NCI-H1930 (cell line): ENCODE measurements at places on chromosomes 13 and 19.
A peak's percentile ranks its signal among the peaks of the same experiment; 100 is the strongest.

GRCh38 chr13:51147732-51148131 is 36.7 kb upstream of the C13orf42 start:
- DNase-seq: no peak

- DNase-seq: peak; percentile 72
Measured at GRCh38 chr13:45511310-45512097, 46.8 kb downstream of the COG3 start.

DNA sequence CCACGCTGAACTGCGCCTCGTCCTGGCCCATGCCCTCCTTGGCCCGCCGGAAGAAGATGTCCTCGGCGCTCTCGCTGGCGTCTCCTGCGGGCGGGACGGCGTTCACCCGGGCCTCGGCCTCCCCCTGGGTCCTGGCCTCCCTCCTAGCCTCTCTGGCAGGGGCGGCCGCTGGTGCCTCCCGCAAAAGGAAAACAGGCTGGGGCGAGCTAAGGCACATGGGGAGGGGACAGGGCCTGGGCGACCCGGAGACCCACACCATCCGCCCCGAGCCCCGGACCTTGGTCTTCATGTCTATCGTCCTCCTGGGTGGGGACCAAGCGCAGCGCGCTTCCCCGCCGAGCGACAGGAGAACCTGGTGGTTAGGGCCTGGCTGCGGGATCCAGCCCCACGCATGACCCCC is 5.7 kb upstream of the TBXA2R start:
- DNase-seq: no peak

DNA sequence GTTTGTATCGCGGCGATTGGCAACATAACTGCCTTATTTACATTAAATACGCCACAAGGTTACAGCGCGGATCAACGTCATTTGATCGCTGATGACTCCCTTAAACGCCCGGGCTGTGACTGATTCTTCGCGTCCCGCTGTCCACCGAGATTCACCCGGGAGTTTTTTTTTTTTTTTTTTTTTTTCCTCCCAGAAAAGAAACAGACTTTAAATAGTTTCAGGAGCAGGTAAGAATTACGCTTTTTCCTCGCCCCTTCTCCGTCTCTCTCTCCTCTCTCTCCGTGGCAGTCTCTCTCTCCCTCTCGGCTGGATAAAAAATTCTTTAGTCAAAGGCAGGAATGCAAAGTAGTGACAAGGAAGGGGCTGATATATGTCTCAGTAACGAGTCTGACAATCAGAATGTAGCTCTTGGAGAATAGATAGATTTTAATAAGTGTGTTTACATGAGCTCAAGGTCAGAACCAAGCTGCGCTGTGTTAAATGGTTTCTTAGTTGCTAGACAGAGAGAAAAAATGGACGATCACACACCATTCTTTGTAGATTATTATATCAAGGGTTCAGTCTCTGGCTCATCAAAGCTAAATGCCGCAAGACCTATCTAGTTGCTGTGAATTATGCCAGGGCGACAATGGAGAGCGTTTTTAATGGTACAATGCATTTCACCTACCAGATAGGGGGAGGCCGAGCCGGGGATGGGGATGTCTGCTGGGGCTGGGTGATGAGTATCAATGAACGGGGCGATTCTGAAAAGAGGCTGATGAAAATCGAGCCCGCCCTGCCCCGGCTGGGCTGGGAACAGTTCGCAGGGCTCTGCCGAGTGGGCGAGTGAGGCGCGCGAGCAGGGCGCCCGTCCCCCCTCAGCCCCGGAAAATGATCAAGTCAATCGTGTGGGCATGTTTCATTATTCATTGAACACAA is 147.2 kb upstream of the ZNF536 start:
- no peak for DNase-seq

DNA sequence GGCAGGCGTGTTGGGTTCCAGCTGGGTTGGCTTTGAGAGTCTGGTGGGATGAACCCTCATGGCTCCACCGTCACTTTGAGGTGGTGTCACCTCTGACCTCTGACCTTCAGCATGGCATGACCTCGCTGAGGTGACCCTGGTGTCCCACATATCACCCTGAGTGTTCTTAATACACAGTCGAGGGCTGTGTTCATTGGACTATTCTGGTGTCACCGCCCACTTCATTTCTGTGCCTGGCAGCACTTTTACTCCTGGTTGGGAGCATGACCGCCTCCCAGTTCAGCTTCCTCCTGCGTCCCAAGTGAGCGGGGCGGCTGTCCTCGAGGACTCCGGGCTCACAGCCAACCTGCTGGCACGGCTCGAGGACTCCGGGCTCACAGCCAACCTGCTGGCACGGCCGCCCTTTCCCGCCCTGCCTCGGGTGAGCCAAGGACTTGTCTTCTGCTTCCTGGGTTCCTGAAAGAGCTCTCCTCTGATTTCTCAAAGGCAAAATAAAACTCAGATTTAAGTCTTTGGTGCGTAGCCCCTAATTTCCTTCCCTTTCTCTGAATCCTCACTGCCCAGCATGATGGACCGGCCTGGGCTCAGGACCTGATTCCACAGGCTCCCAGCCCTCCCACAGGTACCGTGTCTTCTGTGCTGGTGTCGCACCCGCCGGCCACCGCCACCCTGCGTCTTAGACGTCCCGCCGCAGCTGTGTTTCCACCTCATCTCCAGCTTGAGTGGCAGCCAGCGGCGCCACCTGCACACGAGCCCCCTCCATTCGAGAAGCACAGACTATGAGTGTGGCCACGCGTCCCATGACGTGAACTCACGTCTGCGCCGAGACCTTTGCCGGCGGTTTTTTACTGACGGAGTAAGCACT is 10.4 kb downstream of the ATP4B start:
- no peak for DNase-seq

- no peak for DNase-seq
Measured at GRCh38 chr19:35719402-35720162, 1.8 kb downstream of the KMT2B start.

- DNase-seq: no peak
Measured at GRCh38 chr13:49248622-49249002, 887 bp downstream of the CDADC1 start.
